ENCODE measurements at places on chromosomes 4 and X. TPM values are rescaled to one million over a fixed set of nuclear protein-coding genes. Genes with fewer than 3 reads are reported as not detected.

Gene FAM47E
- 0.86 TPM for total RNA-seq

Gene TENM3
- total RNA-seq = 26.4 TPM

Gene MTNR1A
- total RNA-seq = not detected

Gene JAKMIP1
- not detected for total RNA-seq

Gene F9
- not detected for total RNA-seq

Gene SMARCA1
- 64.7 TPM for total RNA-seq

Gene F8A3
- total RNA-seq = 2.6 TPM

Data from fibroblast of villous mesenchyme (primary cell).